ENCODE measurements at places on chromosomes 5 and 9.
A peak's percentile ranks its signal among the peaks of the same experiment; 100 is the strongest.

DNA sequence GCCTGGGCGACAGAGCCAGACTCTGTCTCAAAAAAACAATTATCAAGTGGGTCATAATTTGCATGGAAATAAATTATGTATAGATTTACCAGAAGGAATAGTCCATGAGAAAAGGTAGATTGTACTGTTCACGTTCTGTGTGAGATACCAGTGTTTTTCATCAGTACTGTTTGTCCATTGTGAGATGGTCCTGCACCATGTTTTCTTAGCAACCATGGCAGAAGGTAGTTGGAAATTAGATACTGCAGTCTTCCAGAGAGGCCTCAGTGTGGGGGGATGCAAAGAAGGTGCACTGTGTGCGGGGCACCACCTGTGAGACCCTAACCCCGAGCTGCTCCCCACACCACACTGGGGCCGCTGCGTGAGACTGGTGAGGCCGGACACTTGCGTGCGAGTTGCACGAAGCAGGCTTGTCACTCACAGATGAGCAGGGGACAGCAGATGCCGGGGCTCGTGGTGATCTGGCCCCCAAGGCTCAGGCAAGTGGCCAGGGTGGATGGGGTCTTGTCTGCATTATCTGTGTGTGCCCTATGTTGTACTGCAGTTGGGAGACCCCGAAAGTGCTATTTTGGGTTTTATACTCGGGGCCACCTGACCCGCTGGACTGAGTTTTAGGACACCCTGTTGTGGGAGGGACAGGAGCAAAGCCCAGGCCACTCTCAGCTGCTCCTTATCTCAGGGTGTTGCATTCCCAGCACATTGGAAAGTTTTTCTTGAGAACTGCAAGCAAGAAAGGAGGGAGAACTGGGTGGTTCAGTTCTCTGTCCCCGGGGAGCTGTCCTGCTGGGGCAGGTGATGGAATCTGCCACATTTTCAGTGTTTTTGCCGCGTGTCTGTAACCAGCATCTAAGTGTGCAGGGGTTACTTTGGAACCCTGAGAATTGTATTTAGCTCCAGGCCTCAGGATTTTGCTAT lies 61.9 kb downstream of the EHMT1 start:
- no peak for DNase-seq

- no peak for DNase-seq
These were observed 1.0 kb downstream of the NREP start for GRCh38 chr5:111755942-111756381.

GRCh38 chr9:69376651-69377050 lies 51.6 kb downstream of the ENTREP1 start:
- DNase-seq: peak; percentile 81

DNA sequence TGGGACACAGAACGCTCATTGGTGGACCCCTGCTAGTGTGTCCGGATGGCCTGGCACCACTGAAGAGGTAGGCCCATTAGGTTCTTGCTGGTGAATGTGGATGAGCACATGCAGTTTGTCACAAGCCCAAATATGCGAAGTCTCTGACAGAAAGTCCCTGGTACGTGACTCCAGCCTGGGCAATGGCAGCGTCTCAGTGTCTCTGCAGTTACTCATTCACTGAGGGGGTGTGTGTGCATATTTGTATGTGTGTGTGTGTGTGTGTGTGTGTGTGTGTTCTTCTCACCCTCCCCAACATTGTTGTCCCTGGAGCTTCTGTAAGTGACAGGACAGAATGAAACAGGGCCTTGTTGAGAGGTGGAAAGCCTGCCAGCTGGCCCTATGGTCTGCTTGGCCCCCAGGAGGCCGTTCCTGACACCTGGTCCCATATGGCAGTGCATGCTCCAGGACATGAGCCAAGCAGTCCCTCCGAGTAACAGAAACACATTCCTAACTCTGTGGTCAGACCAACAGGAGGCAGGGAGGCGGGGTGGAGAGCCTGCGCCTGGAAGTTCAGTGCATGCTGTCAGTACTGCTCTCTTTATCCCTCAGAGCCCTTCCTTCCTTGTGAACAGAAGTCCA lies 169.9 kb downstream of the SLC28A3 start:
- DNase-seq: peak; percentile 87

DNA sequence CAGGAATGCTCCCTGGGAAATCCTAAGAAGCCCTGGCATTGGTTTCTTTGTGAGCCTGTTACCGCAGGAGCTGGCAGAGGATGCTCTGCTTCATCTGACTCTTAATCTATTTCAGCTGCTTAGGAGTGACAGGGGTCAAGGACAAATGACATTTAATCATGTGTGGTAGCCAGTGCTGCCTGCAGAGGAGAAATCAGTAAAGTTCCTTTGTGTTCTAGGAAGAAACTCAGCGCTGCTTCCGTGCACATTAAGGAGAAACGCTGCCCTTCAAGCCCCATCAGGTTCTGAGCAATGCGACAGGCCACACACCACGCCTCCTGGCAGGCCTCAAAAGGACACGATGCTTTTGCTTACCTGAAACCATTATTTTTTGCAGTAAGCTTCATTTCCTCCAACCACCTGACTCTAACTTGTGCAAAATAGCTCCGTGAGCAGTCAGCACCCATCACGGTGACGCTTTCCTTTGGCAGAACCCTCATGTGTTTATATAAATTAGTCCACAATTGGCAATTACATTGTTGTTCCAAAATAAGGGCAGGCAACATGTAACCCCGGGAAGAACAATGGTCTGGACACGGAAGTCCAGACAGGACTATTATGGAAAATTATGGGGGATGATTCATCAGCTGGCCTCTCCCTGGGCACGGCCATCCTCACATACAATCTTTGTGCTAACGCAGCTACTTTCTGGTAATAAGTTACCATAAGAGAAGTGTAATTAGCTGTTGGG lies 387.9 kb upstream of the DAP start:
- no peak for DNase-seq

GRCh38 chr9:95389373-95389772 lies 71.9 kb upstream of the FANCC start:
- DNase-seq: no peak

GRCh38 chr5:75460942-75461610 lies 50.4 kb downstream of the CERT1 start:
- no peak for DNase-seq

- DNase-seq: no peak
These were observed 120.7 kb upstream of the ZNF618 start for GRCh38 chr9:113755433-113755832.

- peak; percentile 79 for DNase-seq
These were observed 73.2 kb downstream of the WDR41 start for GRCh38 chr5:77418601-77419581.

- no peak for DNase-seq
These were observed 30.4 kb upstream of the NDFIP1 start for GRCh38 chr5:142078221-142078620.
